Urothelium cell line (cell line): ENCODE measurements at places on chromosomes 12 and 14.

DNA sequence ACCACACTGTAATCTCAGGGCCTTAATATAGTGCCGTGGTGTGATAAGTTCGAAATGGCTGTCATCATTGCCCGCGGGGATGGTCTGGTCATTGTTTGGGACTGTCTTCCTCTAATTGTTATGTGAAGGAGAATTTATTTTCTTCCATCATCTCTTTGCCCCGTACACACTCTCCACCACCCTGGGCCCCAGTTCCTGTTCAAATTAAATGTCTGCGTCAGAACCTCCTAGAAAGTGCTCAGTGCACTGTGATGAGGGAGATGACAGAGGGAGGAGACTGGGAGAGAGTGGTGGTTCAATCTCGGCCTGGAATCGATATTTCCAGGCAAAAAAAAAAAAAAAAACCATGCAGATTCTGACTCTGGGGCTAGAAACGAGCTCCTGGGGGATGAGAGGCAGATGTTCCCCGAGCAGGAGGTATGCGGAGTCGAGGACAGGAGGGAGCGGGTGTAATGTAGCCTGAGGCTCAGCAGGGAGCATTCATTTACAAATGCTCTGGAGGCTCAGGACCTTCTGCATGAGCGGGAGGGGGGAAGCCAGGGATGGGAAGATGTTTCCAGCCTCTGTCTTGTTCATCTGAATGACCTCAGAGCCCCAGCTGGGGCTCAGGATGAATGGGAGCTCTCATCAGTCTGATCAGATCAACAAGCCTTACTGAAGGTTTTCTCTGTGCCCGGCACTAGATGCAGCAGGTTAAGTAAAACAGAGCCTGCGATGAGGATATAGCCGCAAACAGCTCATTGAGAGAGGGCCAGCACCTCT lies 219.5 kb downstream of the TBX5 start:
- DNase-seq, result no peak

GRCh38 chr14:35046751-35047536 lies 872 bp downstream of the FAM177A1 start:
- peak; percentile 40 for DNase-seq

- DNase-seq, result no peak
Observed at GRCh38 chr14:100466111-100466856, 120.9 kb downstream of the BEGAIN start.

DNA sequence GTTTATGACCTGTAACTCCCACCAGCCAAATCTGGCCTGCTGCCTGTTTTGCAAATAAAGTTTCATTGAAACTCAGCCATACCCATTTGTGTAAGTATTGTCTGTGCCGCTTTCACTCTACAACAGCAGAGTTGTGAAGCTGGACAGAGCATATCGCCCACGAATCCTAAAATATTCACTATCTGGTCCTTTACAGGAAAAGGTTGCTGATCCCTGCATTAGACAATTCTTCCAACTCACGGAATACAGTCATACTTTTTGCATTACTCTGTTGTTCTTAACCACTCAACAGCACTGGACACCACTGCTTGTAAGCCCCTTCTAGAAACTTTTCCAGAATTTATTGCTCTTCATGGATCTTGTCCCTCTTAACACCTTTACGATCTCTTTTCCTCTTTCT lies 435.4 kb downstream of the EGLN3 start:
- DNase-seq, result no peak

GRCh38 chr14:39890026-39890425 lies 457.8 kb upstream of the FBXO33 start:
- DNase-seq, result no peak

DNA sequence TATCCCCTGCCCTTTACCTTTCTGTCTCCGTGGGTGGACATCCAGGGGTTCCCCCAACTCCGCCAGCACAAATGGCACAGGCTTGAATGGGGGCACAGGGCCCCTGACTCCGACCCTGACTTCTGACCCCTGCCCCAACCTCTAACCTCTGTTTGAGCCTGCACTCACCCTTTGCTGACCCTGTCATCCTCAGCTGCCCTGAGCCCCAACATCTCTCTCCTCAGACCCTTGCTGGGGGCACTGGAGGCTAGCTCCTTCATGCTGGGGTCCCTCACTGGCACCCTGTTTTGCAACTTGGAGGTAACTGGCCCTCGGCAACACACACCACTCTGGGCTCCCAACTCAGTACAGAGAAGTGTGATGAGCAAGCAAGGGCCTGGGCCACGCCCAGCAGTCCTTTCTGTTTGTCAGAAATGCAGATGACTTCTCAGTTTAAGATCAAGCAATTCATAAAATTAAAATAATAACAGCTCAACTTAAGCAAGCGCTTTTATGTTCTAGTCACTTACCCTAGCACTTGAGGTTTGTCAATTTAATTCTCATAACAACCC lies 2.1 kb downstream of the IFI27 start:
- DNase-seq, result no peak

DNA sequence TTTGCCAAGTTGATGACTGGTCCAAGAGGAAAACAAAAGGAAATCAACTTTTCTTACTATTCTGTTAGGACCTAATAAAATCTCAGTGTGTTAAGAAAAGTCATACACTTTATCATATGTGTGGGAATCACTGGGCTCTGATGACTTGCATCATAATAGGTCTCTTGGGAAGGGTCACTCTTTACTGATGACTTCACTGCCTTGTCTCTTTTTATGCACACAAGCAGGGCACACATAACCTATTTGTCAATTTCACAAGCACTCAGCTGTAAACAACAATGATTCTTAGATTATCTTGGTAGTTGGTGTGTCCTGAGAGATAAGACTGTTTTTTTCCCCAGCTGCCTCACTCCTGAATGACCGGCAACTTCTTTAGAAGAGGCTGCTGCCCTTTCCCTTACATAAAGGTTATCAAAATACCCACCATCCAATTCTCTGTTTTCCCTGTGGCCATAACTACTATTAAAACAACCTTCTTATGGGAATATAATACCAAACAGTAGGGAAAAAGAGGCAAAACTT lies 50.9 kb upstream of the INSM2 start:
- no peak for DNase-seq

DNA sequence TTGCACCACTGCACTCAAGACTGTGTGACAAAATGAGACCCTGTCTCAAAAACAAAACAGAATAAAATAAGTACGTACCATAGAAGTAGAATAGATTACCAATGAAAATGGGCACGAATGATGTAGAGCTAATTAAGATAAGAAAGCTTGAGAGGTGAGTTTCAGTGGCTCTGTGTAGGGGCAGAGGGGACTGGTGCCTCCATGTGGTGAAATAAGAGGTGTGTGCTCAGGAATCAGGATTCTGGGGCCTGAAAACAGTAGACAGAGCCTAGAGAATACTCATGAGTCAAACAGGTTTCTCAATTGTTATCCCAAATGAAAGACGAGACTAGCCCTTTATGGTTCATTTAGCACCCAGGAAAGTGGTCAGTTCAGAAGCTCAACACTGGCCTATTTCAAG lies 1145.1 kb downstream of the FLRT2 start:
- no peak for DNase-seq

DNA sequence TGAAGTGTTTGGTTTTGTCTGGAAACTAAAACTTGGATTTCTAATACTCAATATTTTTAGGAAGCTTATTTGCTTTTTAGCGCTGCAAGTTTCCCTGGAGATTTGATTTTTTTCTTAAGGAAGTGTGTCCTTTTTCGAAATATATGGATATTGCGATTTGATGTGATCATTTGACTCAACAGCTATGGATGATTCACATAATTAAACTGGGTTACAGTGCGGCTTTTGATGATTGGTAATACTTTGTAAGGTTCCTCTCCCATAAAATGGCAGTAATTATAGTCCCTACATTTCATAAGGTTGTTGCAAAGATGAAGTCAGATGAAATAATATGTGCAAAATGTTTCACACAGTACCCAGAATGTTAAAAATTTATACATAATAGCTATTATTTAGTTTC lies 13.1 kb downstream of the LDHB start:
- no peak for DNase-seq

GRCh38 chr14:51605575-51605974 lies 46.1 kb upstream of the FRMD6 start:
- DNase-seq, result no peak

- no peak for DNase-seq
Observed at GRCh38 chr14:20905676-20906075, 14.5 kb downstream of the RNASE3 start.

GRCh38 chr14:101173698-101174521 lies 270.4 kb upstream of the RTL1 start:
- DNase-seq, result no peak

DNA sequence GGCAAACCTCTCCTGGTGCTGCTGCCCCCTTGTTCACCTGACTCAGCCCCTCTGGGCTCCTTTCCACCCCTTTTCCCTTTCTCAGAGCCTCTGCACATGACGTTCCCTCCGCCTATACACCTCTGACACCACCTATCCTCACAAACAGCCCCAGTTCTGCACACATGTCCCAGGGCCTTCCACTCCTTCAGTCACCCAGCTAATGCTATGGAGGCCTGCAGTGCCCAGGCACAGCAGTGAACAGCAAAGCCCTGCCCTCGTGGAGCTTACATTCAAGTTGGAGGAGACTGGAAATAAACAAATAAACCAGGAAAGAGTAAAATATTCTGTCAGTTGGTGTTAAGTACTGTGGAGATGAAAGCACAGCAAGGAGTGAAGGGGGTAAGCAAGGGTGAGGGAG lies 38.5 kb upstream of the MDM1 start:
- DNase-seq, result no peak
